ENCODE measurements at places on chromosomes 4 and X.
A peak's percentile ranks its signal among the peaks of the same experiment; 100 is the strongest.

DNA sequence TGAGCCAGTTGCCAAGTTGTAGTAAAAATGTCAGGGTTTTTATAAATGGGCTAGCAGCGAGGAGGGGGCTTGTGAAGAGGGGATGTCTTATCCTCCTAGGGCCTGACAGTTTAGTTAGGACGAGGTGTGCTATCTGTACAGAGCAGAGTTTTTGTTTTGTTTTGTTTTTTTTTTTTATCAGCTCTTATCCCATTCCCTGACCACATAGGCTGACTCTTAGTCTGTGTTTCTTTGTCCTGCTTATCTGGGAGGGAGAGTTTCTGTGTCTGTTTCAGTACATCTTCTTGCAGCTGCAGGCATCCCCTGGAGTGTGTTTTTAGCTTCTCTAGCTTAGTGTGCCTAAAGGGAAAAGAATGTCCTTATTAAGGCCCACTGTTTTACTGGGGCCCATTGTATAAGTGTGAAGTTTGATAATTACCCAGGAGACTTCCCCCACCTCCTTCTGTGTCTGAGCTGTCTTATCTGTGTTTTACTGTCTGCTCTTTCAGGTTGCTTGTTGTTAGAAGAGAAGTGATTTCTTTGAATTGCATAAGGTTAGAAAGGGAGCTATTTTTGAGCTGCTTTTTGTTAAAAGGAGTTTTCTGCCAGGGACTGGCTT, 32.0 kb downstream of the PAGE2 start:
- DNase-seq: peak; percentile 58

GRCh38 chr4:20305976-20306375, 54.3 kb downstream of the SLIT2 start:
- no peak for DNase-seq

GRCh38 chr4:81574991-81575390, 103.3 kb upstream of the RASGEF1B start:
- DNase-seq: no peak

DNA sequence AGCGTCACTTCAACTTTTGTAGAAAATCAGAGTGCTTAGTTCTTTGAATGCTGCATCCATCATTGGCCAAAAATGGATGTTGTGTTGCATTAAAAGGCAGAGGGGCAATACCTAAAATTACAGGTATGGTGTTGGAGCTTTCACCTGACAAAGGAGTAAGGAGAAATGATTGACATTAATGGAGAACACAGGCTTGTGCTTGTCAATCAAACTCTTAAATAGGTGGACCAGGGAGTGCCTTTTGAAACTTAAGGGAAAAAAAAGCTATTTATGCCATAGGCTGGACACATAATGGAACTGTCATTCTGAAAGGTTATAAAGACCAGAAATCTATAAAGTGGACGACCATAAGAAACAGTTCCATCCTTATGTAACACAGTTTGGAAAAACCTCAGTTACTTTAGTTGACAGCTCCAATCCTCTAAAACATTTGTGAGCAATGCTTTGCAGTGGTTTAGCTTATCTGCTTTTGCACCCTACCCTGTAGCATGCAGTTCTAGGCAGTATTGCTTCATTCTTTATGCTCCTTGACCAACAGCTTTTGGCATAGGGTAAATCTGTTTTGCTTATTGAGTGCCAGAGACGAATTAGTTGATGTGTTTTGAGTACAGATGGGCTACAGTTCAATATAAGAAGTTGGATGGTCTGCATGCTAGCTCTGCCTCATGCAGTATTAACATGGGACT, 2.4 kb downstream of the HADH start:
- DNase-seq: no peak

GRCh38 chrX:103656617-103657016, 27.8 kb downstream of the TCEAL1 start:
- no peak for DNase-seq

DNA sequence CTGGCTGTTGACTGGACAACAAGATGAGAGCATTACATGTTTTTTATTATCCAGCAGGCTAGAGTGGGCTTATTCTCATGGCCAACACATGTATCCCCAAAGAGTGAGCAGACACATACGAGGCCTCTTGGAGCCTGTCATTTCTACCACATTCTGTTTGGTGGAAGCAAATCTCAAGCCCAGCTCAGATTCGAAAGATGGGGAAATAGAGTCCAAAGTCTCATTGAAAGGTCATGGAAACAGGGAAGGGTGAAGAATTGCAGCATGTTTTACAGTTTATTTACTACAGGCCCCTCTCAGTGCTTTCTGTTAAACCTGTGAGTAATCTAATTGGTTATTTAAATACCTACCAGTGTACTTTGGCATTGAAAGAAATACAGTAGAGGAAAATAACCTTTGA, 108.6 kb downstream of the FRAS1 start:
- DNase-seq: no peak

DNA sequence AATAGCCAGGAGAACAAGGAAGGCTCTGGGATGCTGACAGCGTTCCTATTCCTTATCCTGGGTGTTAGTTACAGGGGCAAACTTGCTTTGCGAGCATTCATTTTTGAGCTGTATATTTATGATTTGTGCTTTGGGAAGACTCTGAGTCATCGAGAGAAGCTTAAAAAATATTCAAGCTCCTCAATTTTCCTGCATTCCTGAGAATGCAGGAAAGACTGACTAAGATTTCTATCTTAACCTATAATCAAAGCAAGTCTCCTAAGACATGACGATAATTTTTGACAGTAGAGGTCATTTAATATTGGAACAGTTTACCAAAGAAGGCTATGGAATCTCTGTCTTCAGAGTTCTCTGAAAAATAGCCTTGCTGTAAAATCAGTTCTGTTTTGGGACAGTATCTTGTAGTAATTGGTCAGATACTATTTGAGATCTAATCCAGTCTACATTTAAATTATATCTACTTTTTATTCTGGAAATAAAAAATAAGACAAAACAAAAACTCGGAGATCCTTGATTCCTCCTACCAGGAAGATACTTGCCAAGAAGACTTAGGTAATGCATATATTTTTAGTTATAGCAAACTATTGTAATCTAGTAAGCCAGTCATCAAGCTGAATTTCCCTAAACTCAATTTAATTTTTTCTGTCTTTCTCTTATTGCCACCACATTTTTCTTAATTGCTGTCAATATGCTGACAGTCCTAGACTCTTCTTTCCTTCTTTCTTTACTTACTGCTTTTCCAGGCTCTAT, 31.7 kb downstream of the BBS12 start:
- DNase-seq: no peak

DNA sequence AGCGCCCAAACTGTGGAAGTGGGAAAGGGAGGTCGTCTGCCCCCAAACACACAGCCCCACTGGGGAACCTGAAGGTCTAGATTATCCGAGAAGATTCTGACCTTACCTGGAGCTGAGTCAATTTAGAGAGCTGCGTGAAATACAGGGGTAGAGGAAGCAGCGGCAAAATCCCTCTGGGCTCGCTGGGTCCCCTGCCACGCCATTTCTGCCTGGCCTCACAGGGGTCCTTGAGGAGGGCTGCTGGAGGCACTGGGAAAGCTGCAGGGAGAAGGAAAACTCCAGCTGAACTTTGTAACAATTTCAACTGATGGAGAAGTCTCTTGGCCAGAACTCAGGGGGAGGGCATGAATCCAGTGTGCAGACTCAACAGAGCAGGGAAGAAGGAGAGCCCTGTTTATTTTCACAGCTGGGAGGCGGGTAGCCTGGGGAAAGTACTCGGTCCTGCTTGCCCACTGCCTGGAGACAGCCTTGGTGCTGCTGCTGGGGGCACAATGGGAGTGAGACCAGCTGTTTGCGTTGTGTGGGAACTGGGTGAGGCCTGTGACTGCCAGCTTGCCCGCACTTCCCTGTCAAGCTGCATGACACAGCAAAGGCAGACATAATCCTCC, 93.2 kb upstream of the MAPK10 start:
- DNase-seq: no peak

DNA sequence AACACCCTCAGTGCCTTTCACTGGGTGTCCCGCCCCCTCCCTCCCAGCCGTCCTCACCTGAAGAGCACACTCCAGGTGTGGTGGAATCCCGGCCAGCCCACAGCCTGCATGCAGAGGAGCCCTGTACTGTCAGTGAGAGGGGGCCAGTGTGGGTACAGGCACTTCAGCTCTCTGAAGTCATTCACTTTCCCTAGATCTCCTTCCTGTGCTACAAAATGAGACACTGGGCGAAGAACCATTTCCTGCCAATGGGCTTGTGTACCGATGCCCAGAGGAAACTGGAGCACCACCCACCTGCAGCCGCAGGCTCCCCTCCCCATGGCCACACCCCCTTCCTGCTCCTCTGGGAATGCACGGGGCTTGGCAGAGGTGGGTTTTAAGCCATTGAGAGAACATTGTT, 73.9 kb upstream of the C4orf50 start:
- DNase-seq: peak; percentile 41

Data from islet precursor cell (in vitro differentiated cells).